ENCODE measurements at places on chromosomes 13 and 19.
A peak's percentile ranks its signal among the peaks of the same experiment; 100 is the strongest.

- DNase-seq, result no peak
These were observed 60.6 kb downstream of the ING1 start for GRCh38 chr13:110774051-110774450.

- no peak for DNase-seq
These were observed 11.6 kb upstream of the CLDN10 start for GRCh38 chr13:95540888-95541287.

- no peak for DNase-seq
These were observed 13.3 kb downstream of the SLC27A5 start for GRCh38 chr19:58498316-58499020.

- no peak for DNase-seq
These were observed 315.2 kb downstream of the ATP8A2 start for GRCh38 chr13:25686831-25687470.

DNA sequence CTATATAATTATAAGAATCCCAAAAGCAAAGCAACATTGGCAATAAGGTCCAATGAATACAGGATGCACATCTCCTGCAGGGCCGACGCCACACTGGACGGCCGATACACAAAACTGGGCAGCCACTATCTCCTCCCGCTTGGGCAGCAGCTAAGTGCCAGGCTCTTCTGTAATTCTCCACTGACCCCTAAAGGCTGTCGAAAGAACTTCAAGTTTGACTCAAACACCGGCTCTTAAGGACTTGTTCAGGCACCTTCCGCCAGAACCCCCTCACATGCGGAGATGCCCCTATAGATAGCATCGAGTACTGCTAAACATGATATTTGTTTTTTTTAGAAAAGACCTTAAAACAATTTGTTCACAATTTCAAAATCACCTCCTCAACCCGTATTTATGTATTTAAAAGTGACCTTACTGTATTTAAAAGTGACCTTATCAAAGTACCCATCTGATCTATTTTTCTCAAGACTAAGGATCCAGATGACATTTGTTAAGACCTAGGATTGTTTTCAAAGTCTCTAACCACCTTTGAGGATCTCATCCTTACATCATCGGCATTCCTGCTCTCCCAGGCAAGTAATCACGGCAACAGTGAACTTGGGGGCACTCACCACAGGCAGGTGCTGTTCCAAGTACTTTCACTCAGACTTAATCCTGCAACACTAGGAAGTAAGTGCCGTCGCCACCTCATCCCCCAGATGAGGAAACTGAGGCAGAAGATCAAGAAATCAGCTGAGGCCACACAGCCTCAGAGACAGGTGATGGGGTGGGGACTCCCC lies 77.8 kb downstream of the TUBGCP3 start:
- DNase-seq, result no peak

GRCh38 chr13:113078902-113079780 lies 26.4 kb upstream of the F7 start:
- no peak for DNase-seq

DNA sequence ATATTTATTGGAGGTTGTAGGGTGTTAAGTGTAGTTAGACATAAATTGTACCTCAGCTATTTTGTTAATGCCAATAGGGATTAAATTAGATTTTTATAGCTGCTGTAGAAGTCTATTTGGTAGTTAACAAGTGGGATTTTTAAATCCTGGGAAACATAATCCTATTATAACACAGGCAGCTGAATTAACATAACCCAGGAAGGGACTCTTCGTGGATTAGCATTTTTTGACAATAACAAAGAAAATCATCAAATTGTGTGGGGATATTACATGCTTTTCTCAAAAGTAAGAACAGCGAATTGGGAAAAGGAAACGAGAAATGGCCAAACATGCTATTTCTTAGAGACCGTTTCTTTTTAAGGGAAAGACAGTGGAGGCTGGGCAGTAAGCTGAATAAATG lies 172.8 kb downstream of the ZIC5 start:
- no peak for DNase-seq

DNA sequence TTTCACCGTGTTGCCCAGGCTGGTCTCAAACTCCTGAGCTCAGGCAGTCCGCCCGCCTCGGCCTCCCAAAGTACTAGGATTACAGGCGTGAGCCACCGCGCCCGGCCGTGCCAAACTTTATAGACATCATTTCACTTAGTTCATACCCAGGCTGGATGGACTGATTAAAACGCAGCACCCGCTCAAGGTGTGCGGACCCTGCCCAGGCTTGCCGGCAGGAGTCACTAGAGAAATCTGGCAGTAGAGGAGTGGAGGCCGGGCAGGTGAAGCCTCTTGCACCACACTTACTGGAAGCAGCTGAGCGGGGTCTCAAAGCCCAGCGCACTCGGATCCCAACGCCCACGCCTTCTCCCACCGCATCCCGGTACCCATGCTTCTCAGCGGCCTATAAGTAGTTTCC lies 11.4 kb downstream of the PTGIR start:
- DNase-seq, result no peak

DNA sequence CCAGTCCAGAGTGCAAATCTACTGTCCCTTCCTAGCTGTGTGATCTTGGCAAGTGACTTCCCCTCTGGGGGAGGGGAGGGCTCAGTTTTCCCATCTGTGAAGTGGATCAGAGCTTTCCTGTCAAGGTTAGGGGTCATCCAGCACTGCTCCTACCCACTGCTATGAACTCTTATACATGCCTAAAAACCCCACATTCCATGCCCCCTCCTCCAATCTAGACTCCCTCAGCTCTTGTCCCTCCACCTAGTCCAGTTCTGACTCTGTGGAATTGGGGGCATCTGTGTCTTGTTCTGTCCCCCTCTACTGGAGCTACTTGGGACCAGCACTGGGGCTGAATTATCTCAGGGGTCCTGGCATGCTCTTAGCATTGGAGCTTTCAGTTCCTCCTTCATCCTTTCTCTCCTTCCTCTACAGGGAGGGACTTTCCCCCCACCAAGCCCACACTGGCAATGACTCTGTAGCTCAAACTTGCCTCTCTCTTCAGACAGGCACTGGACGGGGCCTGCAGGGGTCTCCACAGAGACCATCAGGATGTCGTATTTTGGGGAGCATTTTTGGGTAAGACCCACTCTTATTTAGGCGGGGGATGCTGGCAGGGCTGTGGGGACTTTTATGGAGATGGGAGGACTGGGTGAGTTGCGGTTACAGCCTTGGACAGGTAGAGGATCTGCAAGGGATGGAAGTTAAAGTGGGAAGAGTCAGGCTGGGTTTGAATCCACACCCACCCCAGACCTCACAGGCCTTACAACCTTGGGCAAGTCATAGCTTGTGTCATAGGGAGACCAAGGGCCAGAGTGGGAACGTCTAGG lies 3.6 kb downstream of the FCHO1 start:
- DNase-seq, result no peak

- DNase-seq, result no peak
These were observed 95.1 kb downstream of the NUFIP1 start for GRCh38 chr13:44894001-44894770.

GRCh38 chr19:29285878-29286277 lies 72.9 kb upstream of the UQCRFS1 start:
- DNase-seq, result no peak

GRCh38 chr13:113187263-113187669 lies 21.2 kb downstream of the PCID2 start:
- no peak for DNase-seq

DNA sequence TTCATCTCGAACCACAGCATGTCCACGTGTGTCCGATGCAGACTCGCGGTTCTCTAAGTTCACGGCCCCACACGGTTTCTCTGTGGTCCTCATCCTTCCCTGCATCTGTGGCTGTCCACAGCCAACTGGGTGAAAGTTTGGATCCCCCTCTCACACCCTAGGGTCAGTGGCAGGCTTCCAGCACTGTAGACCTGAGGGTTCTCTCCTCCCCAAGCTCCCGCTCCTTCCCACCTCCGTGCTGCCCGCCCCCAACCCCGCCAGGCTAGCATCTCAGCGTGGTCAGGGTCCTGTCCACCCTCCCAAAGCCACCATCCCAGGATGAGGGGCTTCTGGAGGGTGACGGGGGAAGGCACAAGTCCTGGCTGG lies 3.0 kb downstream of the ANGPTL4 start:
- no peak for DNase-seq

GRCh38 chr13:113879017-113879416 lies 15.1 kb upstream of the GAS6 start:
- no peak for DNase-seq

DNA sequence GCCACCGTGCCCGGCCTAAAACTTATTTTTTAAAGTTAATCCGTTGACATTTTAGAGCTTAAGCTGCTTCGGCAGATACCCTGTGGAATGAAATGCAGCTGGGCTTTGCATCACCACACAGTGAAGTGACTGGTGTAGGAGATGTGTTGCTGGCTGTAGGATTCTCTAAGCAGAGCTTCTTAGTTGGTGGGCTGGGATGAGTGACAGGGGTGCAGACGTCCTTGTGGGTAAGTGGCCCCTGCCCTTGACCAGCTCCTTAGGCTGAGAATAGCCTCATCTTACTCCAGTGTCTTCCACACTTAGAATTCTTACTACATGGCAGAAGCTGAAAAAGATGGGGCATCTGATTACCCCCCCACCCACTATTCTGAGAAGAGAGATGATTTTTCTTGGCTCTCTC lies 11.6 kb downstream of the GATAD2A start:
- DNase-seq, result no peak

- no peak for DNase-seq
These were observed 66.8 kb upstream of the MCF2L start for GRCh38 chr13:112902101-112902651.

DNA sequence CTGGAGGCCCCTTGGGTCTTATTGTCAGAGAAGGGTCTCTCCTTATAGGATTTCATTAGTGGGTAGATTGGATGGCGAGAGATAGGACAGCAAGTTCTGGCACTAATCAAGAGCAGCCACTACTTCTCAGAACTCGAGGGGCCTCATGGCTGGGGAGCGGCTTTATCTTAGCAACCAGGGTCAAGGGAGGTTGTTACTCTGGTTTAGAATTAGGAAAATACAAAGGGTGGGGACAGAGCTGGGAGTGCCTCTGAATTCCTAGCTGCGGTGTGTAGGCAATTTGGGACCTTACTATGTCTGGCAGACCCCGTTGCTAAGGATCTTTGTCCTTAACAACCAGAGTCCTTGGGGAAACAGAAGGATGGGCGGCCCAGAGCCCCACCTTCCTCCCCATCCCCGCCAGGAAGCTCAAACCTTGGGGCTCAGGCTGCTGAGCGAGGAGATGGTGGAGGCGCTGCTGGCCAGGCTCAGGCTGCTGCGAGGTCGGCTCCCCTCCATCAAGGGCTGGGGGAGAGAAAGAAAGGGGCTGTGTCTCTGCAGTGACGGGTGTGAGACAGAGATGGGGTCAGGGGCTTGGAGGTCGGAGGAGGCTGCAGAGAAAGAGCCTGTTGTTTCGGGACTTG lies 1.2 kb downstream of the PLEKHA4 start:
- no peak for DNase-seq

- peak; percentile 10 for DNase-seq
These were observed 25.4 kb upstream of the GPR12 start for GRCh38 chr13:26785838-26786630.

DNA sequence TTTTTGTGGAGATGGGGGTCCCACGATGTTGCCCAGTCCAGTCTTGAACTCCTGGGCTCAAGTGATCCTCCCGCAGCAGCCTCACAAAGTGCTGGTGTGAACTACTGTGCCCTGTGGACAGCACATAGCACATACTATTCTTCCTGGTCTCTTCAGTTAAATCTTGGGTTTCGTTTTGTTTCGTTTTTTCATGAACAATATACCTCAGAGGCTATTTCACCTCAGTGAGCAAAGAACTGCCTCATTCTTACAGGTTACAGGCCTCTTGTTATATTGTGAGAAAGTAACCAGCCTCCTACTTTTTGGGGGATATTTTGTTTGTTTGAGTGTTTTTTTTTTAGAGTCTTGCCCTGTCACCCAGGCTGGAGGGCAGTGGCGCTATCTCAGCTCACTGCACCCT lies 1.3 kb upstream of the C3 start:
- no peak for DNase-seq

GRCh38 chr13:51626749-51627148 lies 42.5 kb downstream of the WDFY2 start:
- no peak for DNase-seq

GRCh38 chr13:95361686-95362085 lies 60.4 kb upstream of the ABCC4 start:
- DNase-seq, result no peak

DNA sequence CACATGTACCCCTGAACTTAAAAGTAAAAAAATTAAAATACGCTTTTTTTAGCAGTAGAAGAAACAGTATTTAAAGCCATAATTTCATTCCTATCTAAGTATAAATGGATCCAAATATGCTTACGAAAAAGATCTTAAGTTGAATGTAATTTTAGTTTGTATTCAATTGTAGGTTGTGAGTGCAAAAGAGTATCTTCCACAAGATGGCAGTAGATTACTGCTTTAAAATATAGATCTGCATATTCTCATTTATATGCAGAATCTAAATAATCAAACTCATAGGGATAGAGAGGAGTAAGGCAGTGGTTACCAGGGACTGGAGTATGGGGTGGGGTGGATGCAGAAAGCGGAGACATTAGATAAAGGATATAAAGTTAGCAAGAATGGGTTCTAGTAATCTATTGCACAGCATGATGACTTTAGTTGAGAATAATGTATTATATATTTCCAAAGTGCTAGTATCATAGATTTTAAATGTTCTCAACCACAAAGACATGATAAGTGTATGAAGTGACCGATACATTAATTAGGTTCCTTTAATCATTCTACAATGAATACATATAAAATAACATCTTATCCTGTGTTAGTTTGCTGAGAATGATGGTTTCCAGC lies 14.2 kb downstream of the OR7A17 start:
- DNase-seq, result no peak

DNA sequence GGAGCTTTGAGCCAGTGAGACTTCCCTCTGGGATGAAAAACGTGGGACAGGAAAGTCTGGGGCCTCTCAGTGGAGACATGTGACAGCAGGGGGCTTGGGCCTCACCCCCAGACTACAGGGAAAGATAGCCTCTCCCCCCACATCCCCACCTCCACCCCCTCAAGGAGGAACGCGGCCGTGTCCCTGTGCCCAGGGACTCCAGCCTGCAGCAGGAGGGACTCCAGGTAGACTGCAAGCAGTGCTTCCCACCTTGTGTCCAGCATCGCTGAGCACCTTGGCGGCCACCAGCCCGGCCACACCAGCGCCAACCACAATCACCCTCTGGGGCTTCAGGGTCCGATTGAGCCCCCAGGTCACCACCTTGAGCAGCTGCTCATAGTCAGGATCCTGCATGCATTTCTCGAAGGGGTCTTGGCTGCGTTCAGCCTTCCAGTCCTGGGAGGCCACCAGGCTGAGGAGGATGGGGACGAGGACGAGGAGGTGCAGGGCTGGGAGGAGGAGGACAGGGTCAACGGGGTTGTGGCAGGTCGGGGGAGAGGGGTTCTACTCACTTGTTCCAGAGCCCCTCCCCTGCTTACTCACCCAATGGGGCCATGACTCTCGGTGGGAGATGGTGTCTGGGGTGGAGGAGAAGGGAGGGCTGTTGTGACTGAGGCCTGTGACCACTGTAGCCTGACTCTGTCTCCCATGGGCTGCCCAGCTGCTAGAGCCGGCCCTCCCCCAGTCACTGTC lies 955 bp downstream of the IL4I1 start:
- peak; percentile 49 for DNase-seq

Measured in stimulated activated effector memory CD8-positive, alpha-beta T cell treated with anti-CD3 and anti-CD28 coated beads, Interleukin-12 subunit alpha, Interleukin-12 subunit beta, amount 100 ng/mL, for 72 hours (primary cell).